ENCODE measurements at places on chromosomes 12 and 14. TPM values are rescaled to one million over a fixed set of nuclear protein-coding genes. Genes with fewer than 3 reads are reported as not detected.

GRCh38 chr14:91129261-91129660 is 15.4 kb downstream of the DGLUCY start:
- DNase-seq, result no peak
- no peaks in the 10 kb centered on the region for H3K27me3 ChIP-seq
- peaks cover 38% of the 10 kb centered on the region for H3K36me3 ChIP-seq
- peaks cover 21% of the 10 kb centered on the region for H3K4me1 ChIP-seq
- H3K4me3 ChIP-seq, result no peak overlapping the region

DNA sequence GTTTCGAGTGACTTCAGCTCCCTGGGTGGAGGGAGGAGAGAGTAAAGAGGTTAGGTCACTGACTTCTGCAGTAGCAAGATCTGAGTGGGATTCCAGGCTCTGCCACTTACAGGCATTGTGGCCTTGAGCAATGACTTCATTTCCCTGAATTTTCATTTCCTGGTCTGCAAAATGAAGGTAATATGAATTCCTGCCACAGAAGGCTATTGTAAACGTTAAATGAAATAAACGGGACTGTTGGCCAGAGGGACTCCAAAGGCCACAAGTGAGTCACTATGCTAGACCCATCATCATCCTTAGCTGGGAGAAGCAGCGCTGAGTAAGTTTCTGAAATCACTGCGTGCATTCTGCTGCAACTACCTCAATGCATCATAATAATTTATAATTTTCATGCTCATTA is 807.8 kb downstream of the AACS start:
- H3K4me3 ChIP-seq, result no peak overlapping the region
- no peak overlapping the region for H3K27ac ChIP-seq
- H3K36me3 ChIP-seq, result no peaks in the 10 kb centered on the region
- DNase-seq, result no peak

GRCh38 chr14:104445832-104446381 is 133.7 kb upstream of the C14orf180 start:
- no peak overlapping the region for H3K4me3 ChIP-seq
- peaks cover 31% of the 10 kb centered on the region for H3K27me3 ChIP-seq
- H3K36me3 ChIP-seq, result peaks cover 5% of the 10 kb centered on the region
- DNase-seq, result no peak
- no peaks in the 10 kb centered on the region for H3K4me1 ChIP-seq
- no peak overlapping the region for H3K27ac ChIP-seq

GRCh38 chr14:59362513-59362912 is 102.7 kb downstream of the GPR135 start:
- DNase-seq, result no peak
- H3K27ac ChIP-seq, result no peak overlapping the region
- H3K4me1 ChIP-seq, result peaks cover 3% of the 10 kb centered on the region
- peaks cover 28% of the 10 kb centered on the region for H3K36me3 ChIP-seq
- no peak overlapping the region for H3K4me3 ChIP-seq
- no peaks in the 10 kb centered on the region for H3K27me3 ChIP-seq

GRCh38 chr12:120851444-120851843 is 52.7 kb downstream of the SPPL3 start:
- H3K27me3 ChIP-seq, result no peaks in the 10 kb centered on the region
- no peaks in the 10 kb centered on the region for H3K36me3 ChIP-seq
- no peak for DNase-seq
- H3K4me1 ChIP-seq, result peaks cover 57% of the 10 kb centered on the region
- H3K4me3 ChIP-seq, result no peak overlapping the region
- H3K27ac ChIP-seq, result no peak overlapping the region

DNA sequence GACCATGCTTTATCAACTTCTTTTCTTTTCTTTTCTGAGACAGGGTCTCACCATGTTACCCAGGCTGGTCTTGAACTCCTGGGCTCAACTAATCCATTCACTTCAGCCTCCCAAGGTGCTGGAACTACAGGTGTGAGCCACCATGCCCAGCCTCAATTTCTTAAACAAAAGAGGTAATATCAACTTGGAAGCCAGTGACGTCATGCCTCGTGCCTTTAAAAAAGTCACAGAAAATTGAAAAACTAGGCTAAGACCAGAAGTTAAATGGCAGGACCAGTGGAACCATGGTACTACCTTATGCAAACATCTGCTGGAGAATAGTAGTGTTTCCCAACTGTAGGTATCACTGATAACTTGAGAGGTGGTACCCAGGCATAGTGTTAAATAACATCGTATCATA is 103.3 kb downstream of the KSR2 start:
- H3K4me3 ChIP-seq, result no peak overlapping the region
- H3K27me3 ChIP-seq, result peaks cover 12% of the 10 kb centered on the region
- no peak for DNase-seq
- H3K4me1 ChIP-seq, result no peaks in the 10 kb centered on the region
- H3K27ac ChIP-seq, result no peak overlapping the region
- no peaks in the 10 kb centered on the region for H3K36me3 ChIP-seq

DNA sequence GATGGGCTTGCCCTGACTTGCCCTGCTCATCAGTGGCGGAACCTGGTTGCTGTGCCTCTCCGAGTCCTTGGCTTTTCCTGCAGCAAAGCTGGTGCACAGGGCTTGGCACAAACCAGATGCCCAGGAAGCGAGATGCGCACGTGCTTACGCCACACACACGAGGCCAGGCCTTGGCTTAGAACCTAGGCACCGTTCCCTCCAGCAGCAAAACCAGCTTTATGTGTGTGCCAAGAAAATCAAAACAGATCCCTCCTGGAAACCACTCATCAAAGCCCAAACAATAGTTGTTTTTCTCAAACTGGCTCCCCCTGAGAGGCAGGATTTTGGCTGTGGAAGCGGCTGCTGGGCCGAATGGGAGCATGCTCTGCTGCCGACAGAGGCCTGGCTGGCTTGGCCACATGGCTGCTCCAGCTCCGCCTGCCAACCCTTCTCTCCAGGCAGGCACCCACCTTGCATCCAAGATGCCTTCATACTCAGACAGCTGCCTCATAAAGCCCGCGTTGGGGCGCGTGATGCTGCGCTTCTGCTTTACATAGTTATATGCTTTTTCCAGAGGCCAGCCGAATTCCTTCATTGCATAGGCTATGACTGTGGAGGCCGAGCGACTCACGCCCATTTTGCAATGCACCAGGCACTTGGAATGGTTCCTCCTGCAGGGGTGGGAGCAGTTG is 58.7 kb downstream of the SSH1 start:
- DNase-seq, result no peak
- H3K36me3 ChIP-seq, result peaks cover 37% of the 10 kb centered on the region
- H3K4me1 ChIP-seq, result peaks cover 7% of the 10 kb centered on the region
- no peaks in the 10 kb centered on the region for H3K27me3 ChIP-seq
- no peak overlapping the region for H3K27ac ChIP-seq
- no peak overlapping the region for H3K4me3 ChIP-seq

- no peaks in the 10 kb centered on the region for H3K27me3 ChIP-seq
- no peak overlapping the region for H3K4me3 ChIP-seq
- H3K27ac ChIP-seq, result peak overlapping the region; percentile 44
- H3K4me1 ChIP-seq, result peaks cover 66% of the 10 kb centered on the region
These were observed 84.1 kb upstream of the SLC38A2 start for GRCh38 chr12:46456356-46457334.

GRCh38 chr12:100254876-100255275 is 12.0 kb downstream of the DEPDC4 start:
- H3K4me3 ChIP-seq, result no peak overlapping the region
- H3K36me3 ChIP-seq, result no peaks in the 10 kb centered on the region
- H3K27me3 ChIP-seq, result no peaks in the 10 kb centered on the region
- no peaks in the 10 kb centered on the region for H3K4me1 ChIP-seq
- DNase-seq, result no peak

GRCh38 chr14:33777681-33778080 is 173.2 kb downstream of the EGLN3 start:
- DNase-seq, result no peak
- H3K4me3 ChIP-seq, result no peak overlapping the region
- H3K27ac ChIP-seq, result no peak overlapping the region
- H3K36me3 ChIP-seq, result no peaks in the 10 kb centered on the region
- H3K4me1 ChIP-seq, result no peaks in the 10 kb centered on the region

The OR4E2 gene
- not detected for total RNA-seq

DNA sequence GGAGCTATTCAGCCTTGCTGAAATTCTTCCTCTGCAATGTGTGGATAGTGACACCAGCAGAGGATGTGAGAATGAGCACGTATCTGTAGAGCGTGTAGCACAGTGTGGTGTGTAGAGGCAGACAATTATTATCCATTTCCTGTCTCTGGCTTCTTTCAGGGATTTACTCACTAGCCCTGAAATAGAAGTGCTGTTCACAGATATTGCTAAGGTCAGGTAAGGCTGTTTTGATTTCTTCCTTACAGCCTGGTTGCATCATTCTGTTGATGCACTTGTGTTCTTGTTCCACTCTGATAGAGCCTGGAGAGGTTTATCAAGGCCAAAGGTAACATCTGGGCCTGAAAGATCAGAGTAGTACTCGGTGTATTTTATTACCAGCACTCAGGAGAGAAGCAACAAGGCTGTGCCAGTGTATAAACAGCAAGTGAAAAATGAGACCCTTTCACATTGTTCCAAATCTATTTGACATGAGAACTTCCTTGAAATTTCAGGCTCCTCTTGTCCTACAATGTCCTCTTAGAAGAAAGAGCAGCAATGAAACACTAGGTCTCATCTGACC is 16.7 kb downstream of the ARG2 start:
- no peak overlapping the region for H3K4me3 ChIP-seq
- no peaks in the 10 kb centered on the region for H3K36me3 ChIP-seq
- no peaks in the 10 kb centered on the region for H3K27me3 ChIP-seq

GRCh38 chr12:69467366-69467765 is 2.8 kb upstream of the FRS2 start:
- H3K27me3 ChIP-seq, result no peaks in the 10 kb centered on the region
- H3K4me1 ChIP-seq, result peaks cover 16% of the 10 kb centered on the region
- DNase-seq, result no peak

GRCh38 chr14:66649498-66649897 is 141.6 kb downstream of the GPHN start:
- peak; percentile 50 for DNase-seq
- peaks cover 18% of the 10 kb centered on the region for H3K4me1 ChIP-seq
- no peaks in the 10 kb centered on the region for H3K27me3 ChIP-seq
- peak overlapping the region; percentile 50 for H3K27ac ChIP-seq

DNA sequence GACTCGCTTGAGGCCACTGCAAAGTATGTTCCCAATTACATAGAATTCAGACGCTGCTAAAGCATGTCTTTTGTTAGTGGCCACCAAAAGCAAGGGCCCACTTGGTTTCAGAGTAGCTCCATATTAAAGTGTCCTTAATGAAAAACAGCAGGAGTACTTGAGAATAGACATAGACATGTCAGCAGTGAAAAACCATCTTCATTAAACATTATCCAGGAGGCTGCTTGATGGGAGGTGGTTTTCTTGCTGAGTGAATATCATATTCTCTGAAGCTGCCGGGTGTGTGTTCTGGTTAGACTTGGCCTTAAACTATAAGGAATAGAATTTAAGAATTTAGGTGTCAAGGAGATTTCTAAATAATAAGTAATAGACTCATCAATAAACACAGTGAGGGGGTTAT is 79.5 kb upstream of the CCDC198 start:
- no peaks in the 10 kb centered on the region for H3K27me3 ChIP-seq
- no peaks in the 10 kb centered on the region for H3K4me1 ChIP-seq

The SMOC1 gene
- total RNA-seq, result not detected

DNA sequence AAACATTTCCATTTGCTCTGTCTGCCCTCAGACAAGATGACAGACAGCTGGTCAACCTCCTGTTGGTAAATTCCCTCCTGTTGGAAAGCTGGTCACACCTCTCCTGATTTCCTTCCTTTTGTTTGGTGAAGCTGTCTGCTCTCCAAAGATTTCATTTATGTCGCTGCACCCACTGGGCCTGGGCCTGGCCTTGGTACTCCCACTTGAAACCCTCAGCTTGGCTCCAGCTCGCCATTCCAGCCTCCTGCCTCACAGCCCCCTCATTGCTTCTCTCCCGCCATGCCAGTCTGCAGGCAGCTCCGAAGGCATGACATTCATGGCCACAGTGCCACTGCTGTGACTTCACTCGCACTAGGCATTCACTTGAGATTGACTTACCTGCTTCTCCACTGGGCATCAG is 451.8 kb downstream of the VRK1 start:
- no peak overlapping the region for H3K27ac ChIP-seq
- no peaks in the 10 kb centered on the region for H3K36me3 ChIP-seq
- no peak for DNase-seq
- H3K27me3 ChIP-seq, result peaks cover 3% of the 10 kb centered on the region
- H3K4me3 ChIP-seq, result no peak overlapping the region

DNA sequence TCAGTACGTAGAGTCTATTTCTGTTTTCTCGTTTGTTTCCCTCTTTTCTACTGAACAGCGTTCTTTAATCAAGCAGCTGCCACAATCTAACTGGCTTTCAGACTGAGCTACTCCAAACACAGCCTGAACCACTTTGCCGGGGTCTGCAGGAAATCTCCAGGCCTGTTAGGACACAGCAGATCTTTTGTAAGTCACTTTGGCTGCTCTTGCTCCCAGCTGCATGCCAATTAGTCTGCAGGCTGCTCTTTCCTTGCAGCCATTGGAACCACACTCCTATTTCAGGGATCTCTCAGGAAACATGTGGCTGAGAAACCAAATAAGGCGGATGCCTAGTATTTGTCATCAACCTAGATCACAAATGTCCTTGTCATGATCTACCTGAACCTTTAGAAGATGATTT is 73.6 kb downstream of the TMTC1 start:
- H3K36me3 ChIP-seq, result no peaks in the 10 kb centered on the region
- no peak for DNase-seq
- no peak overlapping the region for H3K27ac ChIP-seq
- no peaks in the 10 kb centered on the region for H3K4me1 ChIP-seq
- no peaks in the 10 kb centered on the region for H3K27me3 ChIP-seq

The RD3L gene
- not detected for total RNA-seq

- no peak overlapping the region for H3K4me3 ChIP-seq
- H3K27ac ChIP-seq, result no peak overlapping the region
- H3K27me3 ChIP-seq, result no peaks in the 10 kb centered on the region
- DNase-seq, result peak; percentile 82
- H3K4me1 ChIP-seq, result peaks cover 53% of the 10 kb centered on the region
- H3K36me3 ChIP-seq, result peaks cover 27% of the 10 kb centered on the region
These were observed 792 bp upstream of the CHD4 start for GRCh38 chr12:6607751-6608591.

DNA sequence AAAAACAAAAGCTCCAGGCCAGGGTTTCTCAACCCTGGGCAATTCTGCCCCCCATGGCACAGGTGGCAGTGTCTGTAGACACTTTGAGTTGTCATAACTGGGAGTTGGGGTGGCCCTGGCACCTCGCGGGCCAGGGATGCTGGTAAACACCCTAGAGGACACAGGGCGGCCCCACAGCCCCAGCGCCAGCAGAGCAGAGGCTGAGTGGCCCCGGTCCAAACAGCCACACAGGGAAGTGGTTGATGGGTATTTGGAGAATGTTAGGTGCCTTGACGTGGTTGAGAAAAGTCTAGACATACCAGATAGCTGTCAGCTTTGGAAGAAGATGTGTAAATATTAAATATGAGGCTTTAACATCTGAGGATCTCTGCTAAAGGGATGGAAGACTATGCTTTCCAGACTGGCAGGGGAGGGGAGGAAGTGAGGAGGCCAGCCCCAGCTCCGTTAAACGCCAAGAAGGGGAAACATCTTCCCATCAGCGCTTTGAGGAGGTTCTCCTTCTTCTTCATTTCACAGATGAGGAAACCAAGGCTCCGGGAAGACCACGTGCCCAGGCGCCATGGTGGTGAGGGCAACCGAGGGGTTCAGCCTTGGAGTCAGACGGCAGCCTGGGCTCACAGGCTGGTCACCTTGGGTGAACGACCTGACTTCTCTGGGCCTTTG is 103.7 kb downstream of the SCARB1 start:
- H3K4me1 ChIP-seq, result peaks cover 29% of the 10 kb centered on the region
- H3K4me3 ChIP-seq, result no peak overlapping the region
- H3K36me3 ChIP-seq, result peaks cover 8% of the 10 kb centered on the region
- no peak overlapping the region for H3K27ac ChIP-seq
- DNase-seq, result no peak
